ENCODE measurements at places on chromosomes 6 and 20.

- DNase-seq = no peak
Measured at GRCh38 chr6:26022737-26023136, 60.1 kb downstream of the TRIM38 start.

DNA sequence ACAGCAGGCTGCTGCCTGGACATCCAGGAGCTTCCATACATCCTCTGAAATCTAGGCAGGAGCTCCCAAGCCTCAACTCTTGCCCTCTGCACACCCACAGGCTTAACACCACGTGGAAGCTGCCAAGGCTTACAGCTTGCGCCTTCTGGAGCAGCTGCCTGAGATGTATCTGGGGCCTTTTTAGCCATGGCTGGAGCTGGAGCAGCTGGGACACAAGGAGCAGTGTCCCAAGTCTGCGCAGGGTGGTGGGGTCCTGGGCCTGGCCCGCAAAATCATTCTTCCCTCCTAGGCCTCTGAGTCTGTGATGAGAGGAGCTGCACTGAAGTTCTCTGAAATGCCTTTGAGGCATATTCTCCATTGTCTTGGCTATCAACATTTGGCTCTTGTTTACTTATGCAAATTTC, 255.0 kb downstream of the DLL1 start:
- DNase-seq = no peak

DNA sequence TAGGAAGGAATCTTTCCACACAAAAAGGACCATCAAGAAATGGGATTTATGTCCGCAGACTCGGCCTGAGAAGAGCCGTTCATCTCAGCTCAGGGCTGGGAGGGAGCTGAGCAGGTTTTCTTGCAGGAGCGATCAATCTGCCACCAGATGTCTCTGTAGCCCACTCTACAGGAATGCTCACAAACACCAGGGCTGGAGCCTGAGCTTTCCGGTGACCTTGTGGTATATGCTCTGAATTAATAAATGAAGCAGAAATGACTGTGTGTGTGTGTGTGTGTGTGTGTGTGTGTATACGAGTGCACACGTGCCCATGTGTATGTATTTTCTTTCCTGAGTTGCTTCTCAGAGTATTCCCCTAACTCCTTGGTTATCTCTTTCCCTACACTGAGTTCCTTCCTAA, 12.0 kb downstream of the CD83 start:
- peak; percentile 17 for DNase-seq

DNA sequence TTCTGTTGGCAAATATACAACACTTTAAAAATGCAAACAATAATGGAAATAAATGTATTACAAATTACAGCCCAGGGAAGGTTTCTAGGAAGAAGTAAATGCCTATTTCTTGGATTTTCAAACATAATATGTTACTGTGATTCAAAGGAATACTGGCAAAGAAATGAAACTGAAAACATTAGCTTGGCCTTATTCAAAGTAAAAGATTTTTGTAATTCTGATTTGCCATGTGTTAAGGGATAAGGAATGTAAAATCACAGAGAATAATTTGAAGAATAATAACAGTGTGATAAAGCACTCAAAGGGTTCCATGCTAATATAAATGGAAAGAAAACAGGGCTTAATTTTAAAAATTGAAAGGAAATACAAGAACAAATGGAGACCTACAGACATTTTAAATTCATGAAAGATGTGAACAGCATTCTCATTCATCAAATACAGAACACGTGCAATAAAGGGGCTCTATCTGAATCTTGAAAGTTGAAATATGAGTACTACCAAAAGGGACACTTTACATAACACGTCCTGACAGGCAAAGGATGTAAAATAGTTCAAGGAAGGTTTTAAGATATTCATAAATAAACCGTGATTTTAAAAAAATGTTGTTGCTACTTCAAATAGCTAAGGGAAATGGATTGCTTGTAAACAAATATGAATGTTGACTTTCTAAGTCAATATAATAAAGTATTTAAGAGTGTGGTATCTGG, 138.1 kb downstream of the RFPL4B start:
- no peak for DNase-seq

DNA sequence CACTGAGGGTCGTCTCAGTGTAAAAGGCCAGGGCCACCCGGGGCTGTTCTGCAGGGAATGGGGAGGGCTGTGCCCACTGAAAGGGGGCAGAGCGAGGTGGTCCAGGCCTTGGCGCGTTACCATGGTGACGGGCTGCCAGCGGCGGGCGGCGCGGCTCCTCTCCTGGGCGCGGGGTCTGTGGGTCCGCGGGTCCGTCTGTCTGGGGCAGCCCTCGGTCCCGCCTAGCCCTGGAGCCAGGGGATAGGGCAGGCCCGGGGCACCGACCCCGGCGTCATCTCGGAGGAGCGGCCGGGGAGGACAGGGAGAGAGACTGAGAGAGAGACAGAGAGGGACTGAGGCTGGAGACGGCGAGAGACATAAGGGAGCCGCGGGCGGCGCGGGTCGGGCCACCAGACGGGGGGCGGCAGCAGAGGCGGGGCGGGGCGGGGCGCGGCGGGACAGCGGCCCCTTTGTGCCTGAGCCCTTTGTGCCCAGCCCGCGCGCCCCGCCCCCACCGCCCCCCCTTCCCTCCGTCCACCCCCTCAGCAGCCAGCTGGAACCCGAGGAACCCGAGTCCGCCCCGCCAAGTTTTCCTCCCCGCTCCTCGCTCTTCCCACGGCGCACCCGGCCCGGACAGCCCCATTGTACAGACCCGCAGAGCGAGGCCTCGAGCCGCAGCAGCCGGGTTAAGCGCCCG, at the start of gene KIAA1755:
Gene KIAA1755 (minus strand): TSS at position 358 of the 676 bp plus-strand sequence. CDS start 235 bp downstream, at position 123.
- no peak for DNase-seq

DNA sequence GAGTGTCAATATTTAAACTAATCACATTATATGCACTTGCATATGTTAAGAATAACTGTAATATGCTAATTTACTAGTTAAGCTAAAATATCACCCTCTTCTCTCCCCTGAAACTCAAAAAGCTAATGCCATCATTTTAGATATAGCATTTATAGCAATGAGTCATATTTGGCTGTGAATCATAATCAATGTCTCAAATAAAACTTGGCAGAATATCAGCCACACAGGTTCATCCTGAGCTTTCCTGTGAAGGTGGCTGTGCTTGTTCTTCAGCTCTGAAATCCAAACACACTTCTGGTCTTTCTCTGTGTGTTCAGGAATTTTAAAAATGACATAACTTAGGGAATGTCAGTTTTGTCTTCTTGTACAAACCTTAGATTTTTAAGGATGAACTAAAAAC, 12.8 kb upstream of the PNRC1 start:
- DNase-seq = no peak

- no peak for DNase-seq
Measured at GRCh38 chr20:5535125-5535756, 215.0 kb upstream of the SHLD1 start.

DNA sequence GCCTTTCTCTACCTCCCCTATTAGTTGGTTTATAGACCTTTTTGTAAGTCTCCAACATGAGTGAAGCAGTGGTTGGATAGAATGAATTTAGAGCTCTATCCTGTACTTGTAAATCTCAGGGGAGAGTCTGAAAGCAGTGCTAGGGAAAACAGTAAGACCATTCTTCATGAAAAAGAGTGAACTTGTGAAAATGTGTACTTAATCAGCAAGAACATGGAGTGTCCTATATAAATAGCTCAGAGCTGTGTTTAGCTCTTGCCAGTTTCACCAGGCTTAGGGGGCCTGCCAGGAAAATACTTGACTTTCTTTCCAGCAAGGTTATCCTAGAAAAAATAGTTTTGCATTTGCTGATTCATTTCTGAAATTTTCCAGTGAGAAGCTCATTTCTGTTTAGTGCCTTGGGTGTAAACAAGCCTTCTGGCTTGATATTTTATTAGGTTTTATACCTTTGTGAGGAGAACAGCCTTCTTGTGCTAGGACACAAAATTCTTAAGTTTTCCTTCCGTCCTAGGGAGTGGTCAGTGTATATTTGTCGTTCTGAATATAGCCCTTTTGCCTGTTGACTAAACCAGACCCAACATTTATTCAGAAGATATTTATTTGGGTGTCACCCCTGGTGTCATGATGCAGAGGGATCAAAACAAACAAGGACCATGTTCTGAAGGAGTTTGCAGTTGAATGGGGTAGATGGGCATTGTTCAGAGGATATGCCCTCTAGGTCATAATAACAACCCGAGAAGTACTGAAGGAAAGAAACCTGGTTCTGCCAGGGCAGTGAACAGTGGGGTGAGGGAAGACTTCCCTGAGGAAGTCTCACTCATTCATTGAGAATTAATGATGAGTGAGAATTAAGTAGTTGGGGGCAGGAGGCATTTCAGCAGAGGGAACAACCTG, 7.6 kb downstream of the ARFGEF2 start:
- no peak for DNase-seq

- no peak for DNase-seq
Measured at GRCh38 chr6:32954986-32955802, 2.3 kb upstream of the HLA-DMA start.

DNA sequence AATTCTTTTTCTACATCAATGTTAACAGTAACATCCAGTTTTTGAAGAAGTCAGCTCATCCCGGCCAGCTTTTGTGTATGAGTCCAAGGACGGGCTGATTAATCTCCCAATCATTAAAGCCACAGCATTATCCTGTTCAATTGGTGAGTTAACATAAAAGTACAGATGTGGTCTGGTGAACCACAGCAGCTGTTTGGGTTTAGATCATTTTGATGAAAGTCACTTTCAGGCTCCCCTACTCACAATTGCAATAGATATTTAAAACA, 69.0 kb upstream of the NFATC2 start:
- DNase-seq = no peak

DNA sequence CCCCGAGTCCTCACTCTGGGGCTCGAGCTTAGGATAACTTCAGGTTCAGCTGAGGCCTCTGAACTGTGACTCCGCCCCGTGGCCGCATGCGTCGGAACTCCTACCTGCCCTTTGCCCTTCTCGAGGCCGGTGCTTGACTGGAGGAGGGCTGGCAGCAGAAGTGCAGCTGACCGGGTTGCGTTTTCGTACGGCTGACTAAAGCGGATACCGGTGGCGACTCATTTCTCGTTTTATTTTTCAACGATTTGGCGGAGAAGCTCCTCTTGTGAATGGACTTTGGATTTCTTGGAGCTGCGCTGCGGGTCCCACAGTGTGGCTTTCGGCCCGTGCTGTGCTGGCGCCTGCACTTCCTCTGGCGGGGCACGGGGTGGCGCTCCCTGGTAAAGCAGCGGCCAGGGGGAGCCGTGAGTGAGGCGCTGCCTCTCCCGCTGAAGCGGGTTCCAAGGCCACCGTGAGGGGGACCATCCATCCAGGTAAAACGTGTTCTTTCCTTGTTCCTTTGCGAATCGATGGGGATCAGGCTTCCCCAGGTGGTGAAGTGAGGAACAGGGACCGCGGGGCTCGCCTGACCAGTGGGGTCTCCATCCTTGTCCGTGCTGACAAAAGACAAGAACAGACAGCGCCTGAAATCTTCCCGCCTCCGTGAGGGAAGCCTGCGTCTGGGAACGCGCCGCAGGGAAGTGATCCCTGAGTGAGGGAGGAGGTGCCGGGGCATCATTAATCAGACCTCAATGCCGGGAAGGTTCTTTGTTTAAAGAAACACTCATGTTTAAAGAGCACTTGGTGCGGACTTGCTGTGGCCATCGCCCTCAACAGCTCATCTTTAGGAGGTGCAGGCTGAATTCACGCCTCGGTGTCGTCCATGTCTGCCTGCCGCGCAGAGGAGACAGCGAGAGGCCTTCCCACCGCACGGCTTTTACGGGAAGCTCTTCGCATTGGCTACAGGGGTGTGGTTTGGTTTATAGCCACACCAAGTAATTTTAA, 38.8 kb downstream of the ERMARD start:
- peak; percentile 79 for DNase-seq

- no peak for DNase-seq
Measured at GRCh38 chr6:103769431-103769830, 1090.3 kb downstream of the HACE1 start.
